CD8-positive, alpha-beta T cell (primary cell): ENCODE measurements at places on chromosomes 16 and 17. TPM values are rescaled to one million over a fixed set of nuclear protein-coding genes. Genes with fewer than 3 reads are reported as not detected.

GSG1L gene
- total RNA-seq: not detected

BAIAP3 gene
- total RNA-seq: 13.8 TPM

FBXL16 gene
- total RNA-seq: 4.4 TPM

SLC5A11 gene
- total RNA-seq: 0.72 TPM

GNAO1 gene
- 2.3 TPM for total RNA-seq

BHLHA9 gene
- not detected for total RNA-seq

SLC16A3 gene
- total RNA-seq: 103 TPM

NOD2 gene
- 0.90 TPM for total RNA-seq

PDILT gene
- not detected for total RNA-seq

STAC2 gene
- total RNA-seq: 0.11 TPM

ENPP7 gene
- not detected for total RNA-seq

CD300LF gene
- total RNA-seq: not detected

MED13 gene
- total RNA-seq: 85.9 TPM

KRTAP9-2 gene
- total RNA-seq: not detected

SEPTIN12 gene
- total RNA-seq: 0.72 TPM

SEZ6 gene
- 0.56 TPM for total RNA-seq

C17orf78 gene
- total RNA-seq: not detected

PYDC1 gene
- total RNA-seq: not detected

ZC3H18 gene
- total RNA-seq: 149 TPM

CCL16 gene
- not detected for total RNA-seq

TVP23A gene
- total RNA-seq: not detected

UNC45B gene
- total RNA-seq: 0.19 TPM

LGALS9C gene
- 0.47 TPM for total RNA-seq

CSF3 gene
- not detected for total RNA-seq

KCNJ2 gene
- total RNA-seq: not detected

MYH11 gene
- total RNA-seq: not detected

NOG gene
- total RNA-seq: 6.8 TPM

FGF11 gene
- total RNA-seq: 1.7 TPM

ITGB3 gene
- not detected for total RNA-seq

FAM20A gene
- total RNA-seq: not detected

SLC16A13 gene
- total RNA-seq: 1.9 TPM

OR3A3 gene
- total RNA-seq: not detected
